Glutamatergic neuron (in vitro differentiated cells): ENCODE measurements at places on chromosomes 7 and 10.

- DNase-seq = no peak
These were observed 144.7 kb downstream of the PFKFB3 start for GRCh38 chr10:6347391-6347951.

DNA sequence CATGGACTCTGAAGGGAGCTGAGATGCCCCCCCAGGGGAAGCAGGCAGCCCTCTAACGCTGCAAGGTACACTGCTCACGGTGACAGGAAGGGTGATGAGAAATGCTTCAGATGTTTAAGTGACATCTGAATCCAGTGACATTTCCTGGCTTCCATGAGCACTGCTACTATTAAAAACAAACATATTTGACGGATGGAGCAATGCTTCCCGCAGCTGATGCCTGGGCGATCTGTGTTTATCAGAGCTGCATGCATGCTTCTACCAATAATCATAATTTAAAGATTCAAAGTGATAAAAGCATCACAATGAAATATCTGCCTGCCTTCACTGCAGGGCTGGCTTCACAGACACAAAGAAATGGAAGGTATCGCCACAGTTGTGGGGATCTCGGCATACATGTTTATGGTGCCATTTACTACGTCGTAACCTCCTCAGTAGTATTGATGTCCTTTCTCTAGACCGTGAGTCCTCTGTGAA lies 66.1 kb upstream of the AOAH start:
- no peak for DNase-seq

- no peak for DNase-seq
These were observed 37.3 kb downstream of the FBH1 start for GRCh38 chr10:5927306-5927705.

DNA sequence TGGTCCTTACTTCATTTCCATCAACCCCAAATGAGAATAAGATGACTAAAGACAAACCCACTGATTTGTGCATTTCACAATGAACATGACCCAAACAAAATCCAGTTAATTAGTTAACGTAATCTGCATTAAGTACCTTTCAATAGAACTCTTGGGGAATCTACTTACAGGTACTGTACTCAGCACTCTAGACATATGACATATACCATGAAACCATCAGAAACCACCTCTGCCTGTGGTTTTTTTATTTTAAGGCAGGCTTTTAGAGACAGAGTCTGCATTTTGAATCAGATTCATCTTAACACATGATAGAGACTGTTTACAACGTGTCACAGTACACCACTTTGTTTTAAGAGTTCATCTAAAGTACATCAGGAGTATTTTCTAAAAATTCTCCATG lies 168.4 kb downstream of the BTAF1 start:
- DNase-seq = no peak

- no peak for DNase-seq
These were observed 22.5 kb downstream of the KMT2E start for GRCh38 chr7:105036217-105037168.

GRCh38 chr7:18495412-18496340 lies at the start of gene HDAC9:
Gene HDAC9, plus strand, starts transcription at chr7:18495749. Its CDS starts 554 bp downstream, at chr7:18496303.
- peak; percentile 43 for DNase-seq

- DNase-seq = no peak
These were observed 80.5 kb downstream of the ELAPOR2 start for GRCh38 chr7:86978808-86979506.

- no peak for DNase-seq
These were observed 186.5 kb downstream of the ADK start for GRCh38 chr10:74337330-74338016.

GRCh38 chr10:107809889-107810288 lies 645.4 kb upstream of the SORCS1 start:
- DNase-seq = no peak

GRCh38 chr10:83835945-83836745 lies 303.2 kb upstream of the GHITM start:
- DNase-seq = no peak

DNA sequence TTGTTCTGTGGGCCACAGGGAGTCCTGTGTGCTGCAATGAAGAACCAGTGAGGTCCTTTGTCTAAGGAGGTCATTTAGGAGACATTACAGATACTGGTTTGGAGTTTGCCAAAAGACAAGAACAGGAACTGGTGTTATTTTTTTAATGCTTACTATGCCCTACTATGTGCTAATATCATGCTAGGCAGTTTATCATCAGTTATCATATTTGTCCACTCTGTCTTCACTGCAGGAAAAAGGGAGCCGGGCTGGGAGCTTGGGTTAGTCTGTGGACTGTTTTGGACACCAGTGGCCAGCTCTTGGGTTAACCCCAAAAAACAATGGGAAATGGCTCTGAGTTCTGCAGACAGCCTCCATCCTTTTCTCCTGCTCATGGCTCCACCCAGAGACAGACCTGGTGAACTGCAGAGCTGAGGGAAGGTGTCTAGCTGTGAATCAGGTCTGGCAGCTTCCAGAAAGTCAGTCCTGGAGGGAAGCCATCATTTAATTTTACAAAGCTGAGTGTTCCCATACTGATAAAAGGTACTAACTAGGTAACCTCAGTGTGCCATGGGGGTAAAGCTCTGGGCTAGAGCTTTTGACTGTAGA lies 101.2 kb upstream of the ZNF746 start:
- DNase-seq = peak; percentile 48

- DNase-seq = no peak
These were observed 50.6 kb upstream of the STRIP2 start for GRCh38 chr7:129383542-129384132.

DNA sequence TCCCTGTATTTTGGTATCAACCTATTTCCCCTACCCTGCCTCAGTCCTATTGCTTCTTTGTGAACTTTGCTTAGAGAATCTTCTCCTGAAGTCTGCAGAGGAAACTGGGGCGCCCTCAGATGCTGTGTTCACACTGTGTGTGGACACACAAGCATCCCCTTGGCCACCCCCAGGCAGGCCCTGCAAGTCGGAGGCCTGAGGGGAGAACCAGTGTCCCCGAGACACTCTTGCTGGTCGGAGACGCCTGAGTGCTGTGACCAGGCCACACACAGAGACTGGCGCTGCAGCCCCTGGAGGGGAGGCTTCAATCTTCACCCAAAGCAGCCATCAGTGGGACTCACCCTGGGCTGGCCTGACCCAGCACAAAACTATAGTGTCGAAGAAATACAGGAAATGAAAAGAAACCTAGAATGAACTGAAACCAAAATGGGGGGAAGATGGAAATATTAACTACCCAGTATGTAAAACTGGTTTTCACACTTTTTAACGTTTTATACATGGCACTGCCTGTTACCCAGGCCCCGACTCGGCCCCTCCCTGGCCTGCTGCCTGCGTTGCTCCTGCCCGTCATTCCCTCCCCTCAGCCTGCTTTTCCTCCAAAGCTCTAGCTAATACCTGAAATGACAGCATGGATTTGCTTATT lies 48.4 kb upstream of the FAM20C start:
- DNase-seq = no peak

DNA sequence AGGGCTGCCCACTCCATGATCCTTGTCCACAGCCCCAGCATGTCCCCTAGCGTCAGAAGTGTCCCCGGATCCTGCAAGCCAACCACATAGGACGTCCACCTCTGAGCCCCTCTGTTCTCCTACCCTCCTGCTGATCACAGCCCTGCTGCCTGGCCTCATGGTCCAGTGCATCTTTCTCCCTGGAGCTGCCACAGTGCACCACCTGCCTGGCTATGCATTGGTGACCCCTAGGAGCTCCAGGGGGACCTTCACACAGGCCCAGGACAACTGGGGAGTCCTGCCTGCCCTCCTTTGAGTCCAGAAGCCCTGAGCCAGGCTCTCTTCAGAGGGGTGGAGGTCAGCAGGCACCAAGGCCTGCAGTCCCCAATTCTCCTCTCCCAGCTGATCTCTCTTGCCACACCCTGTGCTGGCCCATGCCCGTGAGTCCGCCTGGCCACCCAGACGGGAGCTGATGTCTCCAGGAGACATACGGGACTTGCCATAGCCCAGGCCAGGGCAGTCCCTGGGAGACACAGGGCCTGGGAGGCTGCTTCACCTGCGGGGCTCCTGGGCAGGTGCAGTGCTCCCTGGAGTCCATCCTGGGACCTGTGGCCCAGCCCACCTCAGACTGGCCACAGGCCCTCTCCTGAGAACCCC lies 77.4 kb upstream of the RET start:
- no peak for DNase-seq

- no peak for DNase-seq
These were observed 14.4 kb upstream of the APBB1IP start for GRCh38 chr10:26423722-26424121.
